Activated T-cell treated with anti-CD3 and anti-CD28 coated beads, Interleukin-2, amount 50 U/mL, for 1 hour (primary cell): ENCODE measurements at places on chromosomes 13 and 19.

DNA sequence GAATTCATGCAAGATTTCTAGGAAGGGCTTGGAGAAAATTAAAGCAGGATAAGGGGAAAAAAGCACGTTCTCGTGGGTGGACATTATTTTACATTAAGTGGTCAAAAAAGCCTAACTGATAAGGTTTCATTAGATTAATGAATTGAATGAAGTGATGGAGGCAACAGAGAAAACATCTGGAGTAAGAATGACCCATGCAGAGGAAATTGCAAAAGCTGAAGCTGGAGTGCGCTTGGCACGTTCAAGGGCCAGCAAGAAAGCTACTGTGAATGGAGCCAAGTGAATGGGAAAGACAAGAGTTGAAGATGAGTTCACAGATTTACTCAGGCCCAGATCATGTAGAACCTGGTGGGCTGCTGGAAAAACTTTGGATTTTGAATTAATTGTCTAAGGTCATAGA is 777.9 kb downstream of the DACH1 start:
- DNase-seq = no peak

GRCh38 chr13:25218019-25218418 is 45.9 kb upstream of the AMER2 start:
- no peak for DNase-seq

DNA sequence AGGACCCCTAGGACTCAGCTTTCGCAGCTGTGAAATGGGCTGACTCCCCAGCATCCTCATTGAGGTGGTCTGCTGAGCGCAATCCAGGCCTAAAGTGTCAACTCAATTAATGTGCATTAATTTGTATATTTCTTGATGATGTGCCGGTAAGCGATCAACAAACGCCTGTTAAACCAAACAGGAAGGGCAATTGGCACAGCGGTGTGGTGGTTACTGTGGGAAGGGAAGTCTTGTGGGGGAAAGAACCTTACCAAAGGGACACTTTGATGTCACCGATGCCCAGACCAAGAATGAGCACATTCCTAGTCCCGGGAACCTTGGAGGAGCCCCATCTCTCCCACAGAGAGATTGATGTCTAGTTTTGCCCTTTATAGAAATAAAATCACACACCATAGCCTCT is 1.6 kb downstream of the JAK3 start:
- DNase-seq = no peak

DNA sequence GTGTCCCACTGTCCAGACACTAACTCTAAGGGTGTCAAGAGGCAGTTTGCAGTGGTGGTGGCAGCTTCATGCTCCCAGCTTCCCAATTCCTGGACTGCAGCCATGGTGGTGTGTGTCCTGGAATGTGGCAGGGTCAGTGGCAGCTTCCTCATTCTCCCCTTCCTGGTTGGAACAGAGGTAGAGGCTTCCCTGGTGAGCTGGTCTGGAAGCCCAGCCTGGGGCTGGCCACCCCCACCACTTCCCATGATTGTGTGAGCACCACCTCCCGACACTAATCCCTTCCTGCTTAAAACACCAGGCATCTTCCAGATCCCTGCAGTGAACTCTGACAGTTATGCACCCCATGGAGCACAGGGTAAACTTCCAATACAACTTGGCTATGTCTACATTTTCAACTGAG is 134.9 kb downstream of the RAP2A start:
- no peak for DNase-seq

DNA sequence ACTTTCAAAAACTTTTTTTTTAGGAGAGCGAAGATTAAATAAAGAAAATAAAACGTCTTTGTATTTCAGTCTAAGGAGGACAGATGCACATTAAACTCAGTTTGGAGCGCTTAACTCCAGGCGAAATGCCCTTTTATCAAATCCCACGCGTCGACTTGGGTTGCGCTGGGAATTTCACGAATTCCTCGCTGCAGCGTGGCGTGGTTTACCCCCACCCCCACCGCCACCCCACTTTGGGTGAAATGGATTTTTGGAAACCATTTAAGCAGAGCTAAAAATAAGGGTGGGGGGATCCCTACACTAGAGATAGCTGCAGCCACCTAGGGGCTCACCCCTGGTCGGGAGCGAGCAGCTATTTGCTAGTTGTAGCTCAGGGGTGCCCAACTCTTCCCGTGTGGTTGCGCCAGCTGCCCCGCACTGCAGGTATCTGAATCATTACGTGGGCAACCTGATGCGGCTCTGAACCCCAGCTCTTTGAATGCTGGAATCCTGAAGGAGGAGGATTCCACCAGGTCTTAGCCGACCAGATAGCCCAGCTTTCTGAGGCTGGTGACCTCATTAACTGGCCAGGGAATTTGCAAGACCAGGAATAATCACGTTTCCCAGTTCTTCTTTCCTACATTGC is 6.5 kb upstream of the TSHZ3 start:
- no peak for DNase-seq

DNA sequence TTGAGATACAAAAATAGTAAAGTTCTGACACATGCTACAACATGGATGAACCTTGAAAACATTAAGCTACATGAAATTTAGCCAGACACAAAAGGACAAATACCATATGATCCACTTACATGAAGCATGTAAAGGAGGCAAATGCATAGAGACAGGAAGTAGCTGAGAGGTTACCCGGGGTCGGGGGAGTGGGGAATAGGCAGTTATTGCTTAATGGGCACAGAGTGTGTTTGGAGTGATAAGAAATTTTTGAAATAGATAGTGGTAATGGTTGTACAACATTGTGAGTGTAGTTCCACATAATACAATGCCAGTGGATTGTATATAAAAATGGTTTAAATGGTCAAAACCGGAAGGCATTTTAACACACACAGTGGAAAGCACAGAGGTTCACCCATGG is 4.3 kb downstream of the N4BP2L1 start:
- DNase-seq = no peak

DNA sequence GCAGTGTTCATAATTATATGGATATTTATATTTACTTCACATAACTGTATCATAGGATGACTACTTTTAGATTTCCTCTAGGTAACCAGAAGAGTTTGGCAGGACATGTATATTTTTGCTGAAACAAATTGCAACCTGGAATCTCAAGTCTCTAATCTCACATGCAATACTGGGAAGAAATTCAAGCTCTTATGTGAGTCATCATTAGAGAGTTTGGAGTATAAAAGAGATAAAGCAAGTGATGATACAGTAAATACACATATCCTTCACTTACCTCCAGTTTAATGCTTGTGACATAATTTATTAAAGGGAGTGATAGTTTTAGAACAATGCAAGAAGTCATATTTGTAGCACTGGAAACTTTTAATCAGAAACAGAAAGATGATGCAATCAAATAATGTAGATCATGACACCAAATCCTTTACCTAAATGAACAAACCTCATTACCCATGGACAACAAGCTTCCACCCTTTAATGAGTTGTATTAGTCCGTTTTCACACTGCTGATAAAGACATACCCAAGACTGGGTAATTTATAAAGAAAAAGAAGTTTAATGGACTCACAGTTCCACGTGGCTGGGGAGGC is 15.8 kb upstream of the OR7A17 start:
- no peak for DNase-seq

GRCh38 chr13:55569082-55569481 is 1571.6 kb upstream of the PRR20A start:
- no peak for DNase-seq

- no peak for DNase-seq
Observed at GRCh38 chr13:76848596-76848995, 37.6 kb downstream of the KCTD12 start.

- no peak for DNase-seq
Observed at GRCh38 chr19:7260161-7260560, 34.1 kb downstream of the INSR start.

DNA sequence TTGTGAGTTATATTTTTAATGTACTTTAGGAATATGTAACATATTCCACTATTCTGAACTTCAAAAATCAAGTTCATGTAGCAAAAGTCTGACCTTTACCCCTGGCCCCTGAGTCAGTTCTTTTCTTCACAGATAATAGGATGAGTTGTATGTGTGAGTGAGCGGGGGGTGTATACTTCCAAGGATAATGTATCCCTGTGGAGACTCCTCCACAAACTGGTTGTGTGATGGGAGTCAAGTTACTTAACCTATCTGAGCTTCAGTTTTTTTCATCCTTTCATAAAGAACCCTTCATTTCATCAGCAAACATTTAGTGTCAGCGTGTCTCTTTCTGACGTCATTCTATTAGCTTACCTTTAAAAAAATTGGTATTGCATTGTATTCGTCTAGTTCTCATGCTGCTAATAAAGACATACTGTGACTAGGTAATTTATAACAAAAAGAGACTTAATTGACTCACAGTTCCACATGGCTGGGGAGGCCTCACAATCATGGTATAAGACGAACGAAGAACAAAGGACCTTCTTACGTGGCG is 288.1 kb upstream of the GPC6 start:
- DNase-seq = no peak

DNA sequence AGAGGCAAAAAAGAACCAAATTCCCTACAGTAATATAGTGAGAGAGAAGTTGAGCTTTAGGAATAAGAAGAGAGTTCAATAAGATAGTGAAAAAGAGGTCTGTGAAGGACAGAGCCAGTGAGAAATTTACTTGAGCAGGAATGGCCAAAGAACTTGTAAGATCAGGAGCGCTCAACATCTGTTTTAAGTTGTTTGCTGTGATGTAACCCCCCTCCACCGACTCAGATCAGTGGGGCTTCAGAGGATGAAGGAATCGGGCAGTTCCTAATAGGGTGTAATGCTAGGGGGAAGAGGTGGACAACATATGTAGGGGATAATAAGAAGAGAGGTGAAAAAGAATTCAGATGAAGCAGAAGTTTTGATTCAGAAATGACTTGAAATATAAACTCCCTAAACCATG is 85.3 kb upstream of the FNDC3A start:
- no peak for DNase-seq

GRCh38 chr13:109199280-109199679 is 569.9 kb downstream of the MYO16 start:
- DNase-seq = no peak

- DNase-seq = no peak
Observed at GRCh38 chr13:48626726-48627451, 26.8 kb upstream of the CYSLTR2 start.
